ENCODE measurements at places on chromosomes 7 and 10. TPM values are rescaled to one million over a fixed set of nuclear protein-coding genes. Genes with fewer than 3 reads are reported as not detected.

Gene CHAT
- polyA plus RNA-seq: not detected

Gene EIF5AL1
- polyA plus RNA-seq: 1.4 TPM

Gene TFEC
- polyA plus RNA-seq: 0.01 TPM

Gene ZSCAN25
- 6.4 TPM for polyA plus RNA-seq

Gene ALOX5
- not detected for polyA plus RNA-seq

Gene DRGX
- polyA plus RNA-seq: not detected

Gene TAC1
- not detected for polyA plus RNA-seq

Gene MYPN
- 2.6 TPM for polyA plus RNA-seq

Gene SEMA3C
- 39.9 TPM for polyA plus RNA-seq

Gene RARRES2
- polyA plus RNA-seq: 7.0 TPM

Gene GCK
- 0.35 TPM for polyA plus RNA-seq

Gene MYL10
- not detected for polyA plus RNA-seq

Gene C10orf105
- polyA plus RNA-seq: 0.01 TPM

Gene ZNF277
- polyA plus RNA-seq: 30.3 TPM

Gene CTNNA3
- polyA plus RNA-seq: 0.21 TPM

Gene PRKCQ
- 0.10 TPM for polyA plus RNA-seq

Gene OPN4
- polyA plus RNA-seq: not detected

Gene NUB1
- 42.7 TPM for polyA plus RNA-seq

Gene CREB5
- polyA plus RNA-seq: 23.3 TPM

Gene AKR1E2
- 1.3 TPM for polyA plus RNA-seq

Gene GPR37
- 11.2 TPM for polyA plus RNA-seq

Gene ANK3
- polyA plus RNA-seq: 1.6 TPM

Gene C7orf57
- not detected for polyA plus RNA-seq

Gene ABCB4
- polyA plus RNA-seq: 0.02 TPM

Gene PRPS1L1
- polyA plus RNA-seq: not detected

Gene PTN
- 136 TPM for polyA plus RNA-seq

Gene CCDC3
- polyA plus RNA-seq: 3.3 TPM

Gene CYP3A7
- 0.17 TPM for polyA plus RNA-seq

Gene BEND7
- 2.1 TPM for polyA plus RNA-seq

Gene CTAGE4
- polyA plus RNA-seq: 0.04 TPM

Gene DEPP1
- polyA plus RNA-seq: 50.3 TPM

Gene OR2A42
- polyA plus RNA-seq: not detected

Gene BICC1
- 29.0 TPM for polyA plus RNA-seq

Gene RBP4
- polyA plus RNA-seq: not detected

Gene HOXA1
- polyA plus RNA-seq: 2.9 TPM

Gene ZNF736
- 5.1 TPM for polyA plus RNA-seq

Gene C10orf53
- not detected for polyA plus RNA-seq

Gene LCOR
- 12.0 TPM for polyA plus RNA-seq

Gene METTL27
- 2.6 TPM for polyA plus RNA-seq

Gene EPO
- polyA plus RNA-seq: not detected

Gene PRKG1
- 16.0 TPM for polyA plus RNA-seq

Gene FAM25C
- polyA plus RNA-seq: not detected

Gene ANLN
- 34.0 TPM for polyA plus RNA-seq

Gene WDFY4
- polyA plus RNA-seq: not detected

Gene ABLIM1
- 6.4 TPM for polyA plus RNA-seq

Gene NCF1
- not detected for polyA plus RNA-seq

Gene CFAP43
- not detected for polyA plus RNA-seq

Gene FAM221A
- 3.5 TPM for polyA plus RNA-seq

Gene ACTL6B
- polyA plus RNA-seq: not detected

Gene SPDYE11
- polyA plus RNA-seq: 0.06 TPM

Gene CCNJ
- 8.4 TPM for polyA plus RNA-seq

Gene TRIL
- 0.15 TPM for polyA plus RNA-seq

Gene PLCE1
- 2.0 TPM for polyA plus RNA-seq

Gene NEUROD6
- polyA plus RNA-seq: not detected

Gene DCLRE1A
- 4.4 TPM for polyA plus RNA-seq

Gene PLXDC2
- 8.9 TPM for polyA plus RNA-seq

Gene TET1
- 2.4 TPM for polyA plus RNA-seq

Measured in AG04450 (cell line).